ENCODE measurements at places on chromosomes 12 and 14. TPM values are rescaled to one million over a fixed set of nuclear protein-coding genes. Genes with fewer than 3 reads are reported as not detected.
A peak's percentile ranks its signal among the peaks of the same experiment; 100 is the strongest.

DNA sequence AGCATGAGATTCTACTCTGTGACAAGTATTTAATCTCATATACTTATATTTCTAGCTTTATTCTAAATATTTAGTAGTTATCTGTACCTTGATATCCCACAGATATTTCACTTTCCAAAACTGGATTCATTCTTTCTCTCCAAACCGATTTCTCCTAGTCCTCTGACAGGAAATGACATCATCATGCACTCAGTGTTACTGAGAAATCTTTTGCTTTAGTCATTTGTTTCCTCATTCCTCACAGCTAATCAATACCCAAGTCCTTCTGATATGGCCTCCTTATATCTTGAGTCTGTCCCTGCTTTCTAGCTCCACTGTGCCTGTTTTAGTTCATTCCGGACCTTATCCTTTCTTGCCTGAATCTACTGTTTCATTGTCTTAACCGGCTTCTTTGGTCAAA, 39.4 kb upstream of the E2F7 start:
- no peak for DNase-seq

DNA sequence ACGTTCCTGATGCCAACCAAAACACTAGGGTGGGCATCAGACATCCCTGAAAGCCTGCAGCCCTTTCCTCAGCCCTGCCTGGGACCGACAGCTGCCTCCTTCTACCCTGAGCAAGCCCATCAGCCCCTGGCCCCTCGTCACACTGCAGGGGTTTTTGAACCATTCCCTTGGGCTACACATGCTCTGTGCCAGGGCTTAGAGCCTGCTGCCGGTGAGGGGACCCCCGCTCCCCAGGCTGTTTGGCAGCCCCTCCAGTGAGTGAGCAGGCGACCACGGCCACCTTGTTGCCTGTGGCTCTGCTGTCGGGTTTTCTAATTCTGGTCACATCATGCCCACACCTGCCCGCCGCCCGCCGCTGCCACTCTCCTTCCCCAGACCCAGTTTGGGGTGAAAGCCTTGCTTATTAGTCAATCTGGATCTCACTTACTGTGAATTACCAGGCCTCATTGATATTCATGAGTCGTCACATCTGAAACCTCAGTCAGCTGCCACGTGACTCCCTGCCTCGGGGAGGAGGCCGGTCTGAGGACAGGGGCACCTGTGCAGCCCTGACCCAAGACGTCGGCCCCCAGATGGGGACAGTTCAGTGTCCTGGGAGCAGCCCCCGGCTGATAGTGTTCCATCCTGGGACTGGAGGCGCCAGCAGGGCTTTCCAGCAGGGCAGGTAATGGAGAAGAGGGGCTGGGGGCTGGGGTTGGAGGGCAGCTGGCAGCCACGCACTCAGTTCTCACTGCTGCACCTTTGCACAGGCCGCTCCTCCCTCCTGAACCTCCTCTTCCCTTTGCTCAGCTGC, 163.0 kb downstream of the RBM19 start:
- no peak for DNase-seq

DNA sequence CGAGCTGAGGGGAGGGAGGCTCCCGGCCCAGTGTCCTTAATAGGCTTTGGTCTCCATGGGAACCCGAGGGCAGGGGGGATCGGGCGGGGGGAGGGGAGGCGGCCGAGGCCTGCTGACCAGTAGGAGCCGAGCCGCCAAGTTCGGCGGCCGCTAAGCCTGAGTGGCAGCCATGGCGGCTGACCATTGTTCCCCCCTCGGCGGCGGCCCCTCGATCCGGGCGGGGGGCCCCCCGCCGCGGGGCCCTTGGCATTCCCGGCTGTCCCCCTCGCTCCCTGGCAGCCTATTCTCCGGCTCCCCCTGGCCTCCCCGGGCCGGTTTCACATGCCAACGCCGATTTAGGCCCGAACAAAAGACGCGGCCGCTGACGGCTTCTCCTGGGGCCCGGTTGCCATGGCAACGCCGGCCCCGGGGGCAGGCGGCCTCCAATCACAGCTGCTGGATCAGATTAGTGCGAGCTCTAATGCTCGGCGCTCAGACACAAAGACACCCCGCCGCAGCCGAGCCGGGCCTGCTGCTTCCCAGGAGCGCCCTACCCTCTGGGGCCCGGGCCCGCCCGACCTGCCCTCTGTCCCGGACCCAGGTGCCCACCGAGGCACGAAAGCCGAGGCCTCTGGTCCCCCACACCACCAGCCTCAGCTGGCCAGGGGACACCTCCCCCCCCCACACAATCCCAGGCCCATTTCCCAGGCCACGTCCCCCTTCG, 7.3 kb downstream of the MSI1 start:
- DNase-seq, result no peak

GRCh38 chr14:48429512-48429911, 754.1 kb upstream of the MDGA2 start:
- DNase-seq, result no peak

- no peak for DNase-seq
Observed at GRCh38 chr12:124655048-124655697, 87.8 kb upstream of the NCOR2 start.

- DNase-seq, result no peak
Observed at GRCh38 chr12:50052964-50053363, 4.4 kb upstream of the ASIC1 start.

GRCh38 chr14:69848903-69849391, 30.3 kb upstream of the SMOC1 start:
- no peak for DNase-seq

- DNase-seq, result peak; percentile 77
Observed at GRCh38 chr14:101476916-101477553, 84.3 kb upstream of the DIO3 start.

DNA sequence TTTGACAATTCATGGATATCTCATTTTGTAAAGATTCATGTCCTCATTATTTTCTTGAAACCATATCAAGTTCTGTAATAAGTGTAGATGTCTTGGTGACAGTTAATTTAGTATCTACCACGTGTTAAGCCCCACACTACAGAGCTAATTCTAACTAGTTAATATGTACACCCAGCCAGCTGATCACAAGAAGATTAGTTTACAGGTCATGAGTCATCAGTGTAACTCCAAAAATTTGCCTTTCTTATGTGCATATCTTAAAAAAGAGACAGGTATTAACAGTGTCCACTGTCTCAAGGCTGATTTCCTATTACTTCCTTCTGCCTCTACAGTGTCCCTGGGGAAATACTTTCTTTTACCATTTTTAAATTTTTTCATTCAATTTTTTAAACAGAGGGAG, 13.3 kb upstream of the YBX3 start:
- no peak for DNase-seq

DNA sequence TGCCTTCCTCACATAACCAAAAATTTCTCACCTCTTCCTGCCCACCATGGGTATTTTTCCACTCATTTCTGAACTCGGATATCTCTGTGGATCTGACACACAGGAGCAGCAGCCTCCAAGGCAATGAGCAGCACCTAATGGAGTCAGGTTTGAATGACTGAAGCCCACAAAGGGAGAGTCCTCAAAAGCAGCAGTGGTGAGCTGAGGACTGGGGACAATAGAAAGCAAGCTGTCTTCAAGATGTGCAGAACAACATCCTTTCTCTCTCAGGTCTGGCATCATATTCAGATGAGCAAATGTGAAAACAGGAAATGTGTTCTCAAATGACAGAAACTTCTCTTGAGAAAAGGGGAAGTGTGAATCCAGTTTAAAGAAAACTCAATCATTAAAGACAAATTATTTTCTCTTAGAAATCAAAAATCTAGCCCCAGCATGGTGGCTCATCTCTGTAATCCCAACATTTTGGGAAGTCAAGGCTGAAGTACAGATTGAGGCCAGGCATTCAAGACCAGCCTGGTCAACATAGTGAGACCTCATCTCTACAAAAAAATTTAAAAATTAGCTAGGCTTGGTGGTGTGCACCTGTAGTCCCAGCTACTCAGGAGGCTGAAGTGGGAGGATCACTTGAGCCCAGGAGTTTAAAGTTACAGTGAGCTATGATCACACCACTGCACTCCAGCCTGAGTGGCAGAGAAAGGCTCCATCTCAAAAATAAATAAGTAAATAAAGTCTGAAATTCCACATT, 54.2 kb downstream of the C12orf42 start:
- no peak for DNase-seq

- DNase-seq, result no peak
Observed at GRCh38 chr14:71742485-71742884, 189.7 kb upstream of the RGS6 start.

DNA sequence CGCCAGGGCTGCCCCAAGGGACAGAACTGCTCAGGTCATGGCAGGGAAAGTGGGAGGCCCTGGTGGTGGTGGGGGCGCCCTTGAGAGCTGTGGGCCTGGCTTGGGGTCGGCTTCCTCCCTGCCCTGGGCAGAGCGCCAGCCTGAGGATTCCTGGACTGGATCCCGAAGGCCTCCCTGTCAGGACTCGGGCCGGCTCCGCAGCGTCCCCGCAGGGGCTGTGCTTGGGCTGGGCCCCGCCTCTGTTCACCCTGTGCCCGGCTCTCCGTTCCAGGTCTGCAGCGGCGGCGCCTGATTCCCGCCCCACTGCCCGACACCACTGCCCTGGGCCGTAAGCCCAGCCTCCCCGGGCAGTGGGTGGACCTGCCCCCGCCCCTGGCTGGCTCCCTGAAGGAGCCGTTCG, 39.9 kb downstream of the KIF26A start:
- no peak for DNase-seq

DNA sequence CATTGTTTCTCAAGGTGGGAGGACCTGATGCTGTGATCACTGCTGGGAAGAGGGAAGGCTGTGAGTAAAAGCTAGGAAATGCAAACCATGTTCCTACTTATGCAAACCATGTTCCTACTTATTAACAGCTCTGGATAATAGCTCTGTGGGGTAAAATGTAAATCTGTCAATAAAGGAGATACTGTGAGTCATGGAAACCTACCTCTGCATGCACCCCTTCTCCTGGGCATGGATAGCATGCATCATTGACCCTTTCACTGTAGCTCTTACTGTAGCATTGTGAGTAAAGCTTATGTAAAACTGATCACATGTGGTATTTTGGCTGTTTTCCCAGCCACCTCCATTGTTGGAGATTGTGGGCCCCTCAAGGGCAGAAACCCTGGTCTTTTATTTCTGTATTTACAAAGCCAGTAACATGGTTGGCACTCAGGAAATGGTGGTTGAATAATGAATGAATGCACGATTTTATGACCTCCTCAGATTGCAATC, 253.7 kb downstream of the GRIN2B start:
- DNase-seq, result no peak

GRCh38 chr12:92058664-92059063, 87.0 kb downstream of the BTG1 start:
- DNase-seq, result no peak

DNA sequence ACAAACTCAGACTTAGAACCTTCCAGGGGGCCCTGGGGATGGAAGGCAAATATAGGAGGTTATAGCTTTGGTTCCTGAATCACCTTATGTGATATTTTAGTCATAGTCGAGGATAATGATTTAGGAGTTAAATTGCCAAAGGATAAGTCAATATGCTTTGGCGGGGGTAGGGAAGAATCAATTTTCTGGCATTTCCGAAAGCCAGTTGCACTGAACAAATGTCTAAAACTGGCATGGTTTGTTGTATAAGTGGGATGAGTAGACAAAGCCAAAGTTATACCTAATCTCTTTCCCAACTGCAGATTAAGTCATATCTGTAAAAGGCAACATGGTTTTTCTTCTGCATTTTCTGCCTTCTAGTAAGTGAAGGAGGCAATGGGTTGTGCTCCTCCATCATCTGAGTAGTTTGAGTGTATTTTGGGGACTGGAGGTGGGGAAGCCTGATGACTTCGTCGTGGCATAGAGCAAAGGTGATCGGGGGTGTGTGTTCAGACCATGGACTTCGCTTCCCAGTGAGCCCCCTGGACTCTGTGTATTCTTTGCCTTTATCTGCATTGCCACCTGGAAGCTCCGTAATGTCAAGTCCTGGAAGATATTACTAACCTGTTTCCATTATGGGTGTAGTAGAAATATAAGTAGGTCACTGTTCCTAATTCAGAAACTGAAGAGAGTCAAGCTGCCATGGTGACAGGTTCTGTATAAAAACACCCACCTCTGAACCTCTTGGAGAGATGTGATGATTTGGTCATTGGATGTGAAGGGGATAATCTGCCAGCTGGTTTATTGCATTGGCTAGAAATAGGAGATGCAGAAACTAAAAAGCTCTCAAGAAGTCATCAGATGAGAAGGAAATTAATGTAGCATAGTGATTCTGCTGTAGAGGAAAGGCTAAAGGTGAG, 24.5 kb downstream of the PPFIBP1 start:
- no peak for DNase-seq

- DNase-seq, result no peak
Observed at GRCh38 chr14:74524076-74524811, 30.7 kb downstream of the ISCA2 start.

- peak; percentile 92 for DNase-seq
Observed at GRCh38 chr14:103629503-103630121, 601 bp downstream of the KLC1 start.

DNA sequence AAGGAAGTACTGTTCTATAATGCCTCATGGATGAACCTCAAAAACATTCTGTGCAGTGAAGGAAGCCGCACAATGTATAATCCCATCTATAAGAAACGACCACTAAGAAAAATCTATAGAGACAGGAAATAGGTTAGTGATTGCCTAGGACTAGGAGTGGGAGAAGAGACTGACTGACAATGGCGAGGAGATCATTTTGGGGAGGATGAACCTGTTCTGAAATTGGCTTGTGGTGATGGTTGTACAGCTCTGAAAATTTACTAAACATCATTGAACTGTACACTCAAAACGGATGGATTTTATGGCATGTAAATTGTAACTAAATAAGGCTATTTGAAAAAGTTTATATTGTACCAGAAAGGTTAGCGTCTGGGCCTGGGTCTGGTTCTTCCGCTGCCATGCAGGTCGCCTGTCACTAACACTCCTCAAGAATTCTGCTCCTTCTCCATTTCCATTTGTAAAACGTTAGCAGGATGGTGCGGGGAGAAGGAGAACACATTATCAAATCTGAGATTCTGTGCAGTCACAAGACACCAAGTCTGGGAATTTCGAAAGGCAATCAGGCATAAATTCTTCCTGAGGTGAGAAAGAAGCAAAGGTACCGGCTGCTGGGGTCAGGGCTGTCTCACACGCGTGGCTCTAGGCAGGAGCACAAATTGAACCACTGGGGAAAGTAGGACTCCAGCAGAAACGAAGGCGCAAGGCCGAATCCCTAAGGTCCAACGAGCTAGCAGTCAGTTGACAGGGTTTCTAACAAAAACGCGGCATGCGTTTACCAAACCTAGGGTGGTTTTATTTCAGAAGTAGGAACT, 845 bp upstream of the COCH start:
- DNase-seq, result no peak

- DNase-seq, result no peak
Observed at GRCh38 chr14:90451961-90452360, 55.1 kb downstream of the CALM1 start.

DNA sequence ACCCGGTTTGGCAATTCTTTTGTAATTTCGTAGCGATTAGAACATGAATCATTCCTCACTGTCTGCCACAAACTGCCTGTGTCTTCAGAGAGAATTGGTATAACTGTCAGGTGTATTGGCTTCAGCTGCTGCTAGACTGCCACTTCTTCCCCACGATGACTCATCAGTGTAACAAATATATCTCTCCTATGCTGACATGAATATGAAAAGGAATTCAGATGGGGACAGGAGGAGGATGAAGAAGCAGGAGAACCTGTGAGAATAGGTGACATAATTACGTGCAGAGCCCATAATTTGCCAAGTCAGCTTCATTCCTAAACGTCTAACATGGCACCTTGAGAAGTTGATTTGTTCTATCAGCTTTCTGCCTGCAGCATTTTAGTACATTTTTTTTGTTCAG, 64.9 kb downstream of the FRMD6 start:
- DNase-seq, result no peak

Gene REM2
- total RNA-seq, result 0.39 TPM

Gene OR6C2
- not detected for total RNA-seq

Gene PLA2G1B
- 1.8 TPM for total RNA-seq

Gene FGF23
- total RNA-seq, result not detected

Gene COPS7A
- total RNA-seq, result 57.5 TPM

Gene RAD51AP1
- total RNA-seq, result 1.1 TPM

Gene KRT3
- total RNA-seq, result not detected

Gene GARIN6
- total RNA-seq, result not detected
